CD4-positive, alpha-beta T cell treated with Interleukin-17A for 1 hour (primary cell): ENCODE measurements at places on chromosomes 12 and 14.

DNA sequence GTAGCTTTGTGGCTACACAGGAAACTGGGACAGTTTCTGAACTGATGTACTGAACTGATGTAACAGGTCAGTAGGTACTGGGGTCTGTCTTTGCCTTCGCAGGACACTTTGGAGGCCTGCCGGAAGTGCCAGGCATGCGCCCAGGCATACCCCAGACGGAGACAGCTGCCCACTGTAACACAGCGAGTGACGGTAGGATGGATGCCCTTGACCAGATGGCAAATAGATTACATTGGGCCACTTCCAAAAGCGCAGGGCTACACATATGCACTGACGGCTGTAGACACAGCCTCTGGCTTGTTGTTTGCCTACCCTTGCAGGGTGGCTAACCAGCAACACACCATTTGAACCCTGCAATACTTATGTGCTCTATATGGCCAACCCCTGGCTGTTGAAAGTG lies 94.1 kb upstream of the TMPO start:
- DNase-seq, result no peak

DNA sequence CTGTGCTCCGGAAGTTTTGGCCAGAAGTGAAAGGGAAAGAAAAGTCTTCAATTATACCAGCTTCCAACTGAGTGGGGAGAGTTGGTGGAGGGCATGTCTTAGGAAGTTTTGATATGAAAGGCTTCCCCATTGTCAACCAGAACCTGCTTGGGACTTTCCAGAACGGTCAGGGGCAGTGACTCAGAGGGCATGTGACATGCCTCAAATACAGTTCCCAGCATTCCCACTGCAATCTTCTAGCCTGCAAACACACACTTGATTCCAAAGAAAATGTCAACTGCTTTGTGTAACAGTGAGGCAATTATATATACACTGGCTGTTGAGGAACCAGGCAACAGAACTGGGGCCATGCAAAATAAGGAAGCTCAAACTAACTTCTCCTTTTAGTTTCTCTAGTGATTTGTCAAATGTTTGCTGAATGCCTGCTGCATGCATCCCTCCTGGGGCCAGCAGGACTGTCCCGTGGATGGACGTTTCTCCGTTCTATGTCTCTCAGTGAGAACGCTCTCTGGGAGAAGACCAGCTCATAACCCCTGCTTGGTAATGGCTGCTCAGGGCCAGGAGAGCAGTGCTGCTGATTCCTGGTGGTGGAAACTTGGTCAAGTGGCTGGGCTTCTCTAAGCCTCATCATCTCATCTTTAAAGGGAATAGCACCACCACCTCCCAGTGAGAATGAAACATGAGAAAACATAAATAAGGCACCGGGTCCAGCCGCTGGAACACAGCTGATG lies 18.3 kb downstream of the SLC25A47 start:
- peak; percentile 38 for DNase-seq

DNA sequence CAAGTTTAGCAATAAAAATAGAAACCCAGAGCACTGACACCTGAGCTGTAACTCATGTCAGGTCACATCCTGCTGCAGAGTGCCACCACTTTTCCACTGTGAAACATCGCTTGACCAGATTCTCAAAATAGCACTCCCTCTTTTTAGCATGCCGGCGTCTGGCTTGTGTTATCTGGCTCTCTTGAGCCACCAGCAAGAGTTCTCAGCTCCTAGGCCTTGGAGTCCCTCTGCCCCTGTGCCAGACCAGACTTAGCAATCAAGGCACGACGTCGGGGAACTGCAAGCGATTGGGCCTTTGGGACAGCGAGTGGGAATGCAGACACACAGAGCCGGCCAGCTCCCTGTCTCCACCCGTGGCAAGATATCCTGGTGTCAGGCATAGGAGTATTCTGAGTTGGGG lies 52.5 kb downstream of the SPIC start:
- no peak for DNase-seq

- no peak for DNase-seq
Measured at GRCh38 chr12:97601934-97602720, 139.5 kb downstream of the RMST start.

GRCh38 chr12:27032679-27033078 lies 10.3 kb downstream of the MED21 start:
- no peak for DNase-seq

- no peak for DNase-seq
Measured at GRCh38 chr12:81332054-81332453, 254.2 kb downstream of the ACSS3 start.

GRCh38 chr12:122533856-122534255 lies 6.8 kb downstream of the KNTC1 start:
- no peak for DNase-seq

DNA sequence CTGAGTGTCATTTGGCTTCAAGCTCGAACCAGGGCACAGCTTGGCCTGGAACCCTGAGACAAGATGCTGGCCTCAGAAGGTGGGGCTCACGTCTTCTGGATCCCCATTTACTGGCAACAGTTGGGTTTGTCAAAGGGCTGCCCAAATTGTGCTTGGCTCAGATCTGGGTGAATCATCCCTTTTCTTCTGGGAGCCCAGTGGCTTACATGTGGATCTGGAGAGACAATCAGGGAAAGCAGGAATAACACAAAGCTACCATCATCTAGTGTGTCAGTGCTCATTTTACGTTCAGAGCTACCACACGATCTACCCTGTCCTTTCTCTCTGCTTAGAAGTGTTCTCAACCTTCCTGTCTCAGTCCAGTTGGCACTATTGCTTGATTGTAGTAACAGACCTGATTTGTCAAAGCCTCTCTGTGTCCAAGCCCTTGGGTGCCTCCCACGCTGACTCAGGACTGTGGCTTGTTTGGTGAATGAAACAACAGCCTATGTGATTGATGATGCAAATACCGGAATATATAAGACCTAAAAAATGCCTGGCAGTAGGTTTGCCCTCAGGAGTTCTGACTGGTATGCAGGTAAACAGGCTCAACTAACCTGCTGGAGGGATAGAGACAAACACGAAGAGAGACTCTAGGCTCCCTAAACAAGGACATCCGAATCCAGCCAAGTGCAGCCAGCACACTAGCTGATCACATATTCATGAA lies 974.3 kb downstream of the VRK1 start:
- no peak for DNase-seq

GRCh38 chr12:4296751-4297150 lies 23.2 kb downstream of the CCND2 start:
- DNase-seq, result no peak

- DNase-seq, result no peak
Measured at GRCh38 chr12:112843287-112843686, 51.7 kb downstream of the RPH3A start.

GRCh38 chr14:86094512-86094911 lies 564.6 kb downstream of the FLRT2 start:
- DNase-seq, result no peak

DNA sequence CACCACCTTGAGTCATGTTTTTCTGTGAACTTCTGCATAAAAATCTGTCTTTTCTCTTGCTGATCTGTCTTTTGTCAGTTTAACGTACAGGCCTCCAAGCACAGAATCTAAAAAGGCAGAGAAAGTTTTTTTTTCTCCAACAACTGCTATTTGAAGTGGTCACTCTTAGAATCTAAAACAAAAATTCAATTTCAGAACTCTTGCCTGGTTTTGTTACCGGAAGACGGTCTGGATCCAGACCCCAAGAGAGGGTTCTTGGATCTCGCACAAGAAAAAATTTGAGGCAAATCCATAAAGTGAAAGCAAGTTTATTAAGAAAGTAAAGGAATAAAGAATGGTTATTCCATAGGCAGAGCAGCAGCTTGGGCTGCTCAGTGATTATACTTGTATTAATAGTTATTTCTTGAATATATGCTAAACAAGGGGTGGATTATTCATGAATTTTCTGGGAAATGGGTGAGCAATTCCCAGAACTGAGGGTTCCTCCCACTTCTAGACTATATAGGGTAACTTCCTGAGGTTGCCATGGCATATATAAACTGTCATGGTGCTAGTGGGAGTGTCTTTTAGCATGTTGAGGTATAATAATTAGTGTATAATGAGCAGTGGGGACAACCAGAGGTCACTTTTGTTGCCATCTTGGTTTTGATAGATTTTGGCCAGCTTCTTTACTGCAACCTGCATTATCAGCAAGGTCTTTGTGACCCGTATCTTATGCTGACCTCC lies 150.0 kb upstream of the PLEKHA5 start:
- no peak for DNase-seq

- DNase-seq, result no peak
Measured at GRCh38 chr14:104656014-104656714, 33.3 kb upstream of the INF2 start.

DNA sequence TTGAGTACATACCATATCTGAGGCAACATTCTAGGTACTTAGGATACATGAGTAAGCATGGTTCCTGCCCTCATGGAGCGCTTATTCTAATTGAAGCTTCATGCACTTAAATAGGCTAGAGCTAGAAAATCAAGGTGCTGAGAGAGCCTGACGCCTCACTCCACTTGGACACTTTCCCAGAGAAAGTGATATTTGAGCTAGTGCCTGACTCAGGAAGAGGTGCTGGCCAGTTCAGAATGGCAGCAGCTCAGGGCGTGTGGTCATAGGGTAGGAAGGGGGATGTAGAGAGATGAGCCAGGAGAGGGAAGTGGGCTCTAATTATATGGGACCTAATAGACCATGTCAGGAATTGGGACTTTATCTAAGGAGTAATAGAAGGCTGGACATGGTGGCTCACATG lies 33.3 kb downstream of the TULP3 start:
- no peak for DNase-seq

GRCh38 chr14:31197671-31198070 lies 9.9 kb downstream of the HECTD1 start:
- DNase-seq, result no peak

GRCh38 chr14:95490727-95491451 lies 25.6 kb downstream of the SYNE3 start:
- DNase-seq, result no peak

- no peak for DNase-seq
Measured at GRCh38 chr12:122981036-122981471, 573 bp downstream of the ARL6IP4 start.

GRCh38 chr14:70803321-70804310 lies 5.7 kb downstream of the MAP3K9 start:
- DNase-seq, result no peak

DNA sequence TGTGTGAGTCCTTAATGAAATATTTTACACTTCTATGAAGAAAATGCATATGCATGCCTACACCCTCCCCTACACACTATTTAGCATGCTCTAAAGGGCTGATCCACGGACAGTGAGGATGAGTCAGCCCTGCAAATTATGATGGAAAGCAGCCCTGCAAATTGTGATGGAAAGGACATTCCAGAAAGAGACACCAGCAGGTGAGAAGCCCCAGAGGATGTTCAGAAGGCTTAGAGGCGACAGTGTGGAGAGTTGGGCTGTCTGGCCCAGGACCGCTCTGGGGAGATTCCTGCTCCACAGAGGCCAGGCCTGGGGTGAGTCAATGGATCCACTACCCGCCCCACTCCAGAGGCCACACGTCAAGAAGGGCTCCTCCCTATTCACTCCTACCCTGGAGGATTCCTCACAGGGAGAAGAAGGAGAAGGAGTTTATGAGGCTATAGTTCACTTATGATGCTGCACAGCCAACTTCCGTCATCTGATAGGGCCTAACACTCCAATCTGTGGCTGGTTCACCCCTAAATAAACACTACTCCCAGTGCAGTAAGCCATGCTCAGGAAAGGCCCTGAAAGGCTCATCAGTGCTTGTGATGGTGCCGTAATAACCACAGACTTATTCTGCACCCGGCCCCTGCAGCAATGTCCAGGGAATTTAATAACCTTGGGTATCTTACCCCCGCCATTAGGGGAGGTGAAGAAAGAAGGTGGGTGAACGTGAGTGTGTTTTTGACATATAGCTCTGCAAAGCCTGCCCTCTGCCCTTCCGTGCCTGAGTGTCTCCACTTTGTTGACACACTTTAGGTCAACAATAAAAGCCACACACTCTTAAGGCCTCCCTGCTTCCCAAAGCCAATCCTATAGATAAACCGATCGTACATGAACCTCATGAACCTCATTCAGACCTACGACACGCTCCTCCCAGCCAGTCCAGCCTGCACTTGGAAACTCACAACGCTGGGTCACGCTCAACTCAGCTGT lies 46.4 kb downstream of the CLMN start:
- DNase-seq, result no peak

DNA sequence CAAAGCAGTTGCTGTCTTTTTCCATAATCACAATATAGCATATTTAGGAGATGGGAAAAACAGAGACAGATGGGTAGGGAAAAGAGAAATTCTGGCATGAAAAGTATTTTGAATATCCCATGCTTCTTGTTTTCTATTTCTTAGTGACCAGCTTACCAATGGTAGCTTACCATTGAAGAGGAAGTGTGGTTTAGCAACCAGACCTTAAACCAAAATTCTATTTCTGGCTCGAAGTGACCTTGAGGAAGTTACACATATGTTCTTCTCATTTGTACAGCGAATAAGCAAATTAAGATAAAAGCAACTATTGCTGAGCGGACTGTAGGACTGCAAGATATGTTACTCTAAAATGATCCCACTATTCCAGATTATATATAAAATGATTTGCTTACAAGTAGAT lies 82.9 kb downstream of the FGD4 start:
- DNase-seq, result no peak

DNA sequence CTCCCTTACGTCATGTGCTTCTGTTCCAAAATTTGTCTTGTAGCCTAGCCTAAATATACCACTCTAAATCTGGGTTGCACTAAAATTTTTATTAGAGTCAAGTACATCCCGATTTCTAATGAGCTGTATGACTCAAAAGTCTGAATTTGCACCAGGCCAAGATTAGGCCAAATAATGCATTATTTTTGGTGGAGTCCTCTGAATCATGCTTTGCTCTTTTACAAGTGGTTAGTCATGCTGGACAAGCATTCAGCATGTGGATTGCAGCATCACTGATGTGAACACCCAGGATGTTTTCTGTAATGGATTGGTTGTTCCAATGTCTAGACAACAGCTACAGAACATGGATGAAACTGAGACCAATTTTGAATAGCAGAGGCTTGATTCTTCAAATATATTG lies 23.7 kb downstream of the HEBP1 start:
- no peak for DNase-seq

DNA sequence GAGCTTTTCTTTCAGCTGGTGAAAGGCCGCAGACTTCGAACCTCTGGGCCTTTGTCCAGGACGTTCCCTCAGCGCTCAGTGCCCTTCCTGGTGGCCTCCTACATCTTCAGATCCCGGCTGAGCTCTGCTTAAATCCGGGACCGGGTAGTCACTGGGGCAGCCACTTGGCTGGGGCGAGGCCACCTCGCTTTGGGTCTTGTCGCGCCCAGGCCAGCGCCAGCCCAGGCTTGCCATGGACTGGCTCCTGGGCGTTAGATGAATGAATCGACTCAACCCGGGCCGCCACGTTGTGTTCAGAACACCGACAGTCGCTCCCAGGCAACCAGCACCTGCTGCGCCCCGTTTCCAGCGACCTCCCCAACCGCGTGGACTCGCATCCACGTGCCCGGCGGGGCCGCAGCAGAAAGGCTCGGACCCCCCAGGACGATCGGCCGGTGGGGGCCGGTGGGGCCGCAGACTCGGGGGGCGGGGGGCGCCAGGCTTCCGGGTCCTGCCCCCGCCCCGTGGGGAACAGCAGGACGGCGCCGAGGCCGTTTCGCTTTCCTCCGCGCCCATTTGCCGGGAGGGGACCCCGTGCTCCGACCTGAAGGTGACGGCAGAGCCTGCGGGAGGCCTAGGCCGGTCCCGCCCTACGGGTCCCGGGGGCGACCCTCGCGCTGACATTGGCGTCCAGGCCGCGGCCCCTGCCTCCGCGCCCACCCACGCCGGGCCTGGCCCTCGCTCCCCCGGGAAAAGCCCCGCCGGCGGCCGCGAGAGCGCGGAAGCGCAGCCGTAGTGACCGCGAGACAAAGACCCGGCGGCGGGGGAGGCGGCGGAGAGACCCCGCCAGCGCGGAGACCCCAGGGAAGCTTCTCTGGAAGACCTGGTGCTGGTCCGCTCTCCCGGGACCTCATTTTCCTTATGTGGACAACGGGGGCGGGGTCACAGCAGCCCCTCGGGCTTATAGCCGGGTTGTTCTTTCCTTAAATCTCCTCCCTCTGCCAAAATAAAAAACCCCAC lies 37.3 kb upstream of the RCOR1 start:
- peak; percentile 63 for DNase-seq
